Effector memory CD8-positive, alpha-beta T cell (primary cell): ENCODE measurements at places on chromosomes 7 and 10.

GRCh38 chr7:91140982-91141381 is 123.3 kb upstream of the FZD1 start:
- no peak for DNase-seq

- no peak for DNase-seq
Measured at GRCh38 chr10:100788002-100788903, 42.9 kb downstream of the PAX2 start.

DNA sequence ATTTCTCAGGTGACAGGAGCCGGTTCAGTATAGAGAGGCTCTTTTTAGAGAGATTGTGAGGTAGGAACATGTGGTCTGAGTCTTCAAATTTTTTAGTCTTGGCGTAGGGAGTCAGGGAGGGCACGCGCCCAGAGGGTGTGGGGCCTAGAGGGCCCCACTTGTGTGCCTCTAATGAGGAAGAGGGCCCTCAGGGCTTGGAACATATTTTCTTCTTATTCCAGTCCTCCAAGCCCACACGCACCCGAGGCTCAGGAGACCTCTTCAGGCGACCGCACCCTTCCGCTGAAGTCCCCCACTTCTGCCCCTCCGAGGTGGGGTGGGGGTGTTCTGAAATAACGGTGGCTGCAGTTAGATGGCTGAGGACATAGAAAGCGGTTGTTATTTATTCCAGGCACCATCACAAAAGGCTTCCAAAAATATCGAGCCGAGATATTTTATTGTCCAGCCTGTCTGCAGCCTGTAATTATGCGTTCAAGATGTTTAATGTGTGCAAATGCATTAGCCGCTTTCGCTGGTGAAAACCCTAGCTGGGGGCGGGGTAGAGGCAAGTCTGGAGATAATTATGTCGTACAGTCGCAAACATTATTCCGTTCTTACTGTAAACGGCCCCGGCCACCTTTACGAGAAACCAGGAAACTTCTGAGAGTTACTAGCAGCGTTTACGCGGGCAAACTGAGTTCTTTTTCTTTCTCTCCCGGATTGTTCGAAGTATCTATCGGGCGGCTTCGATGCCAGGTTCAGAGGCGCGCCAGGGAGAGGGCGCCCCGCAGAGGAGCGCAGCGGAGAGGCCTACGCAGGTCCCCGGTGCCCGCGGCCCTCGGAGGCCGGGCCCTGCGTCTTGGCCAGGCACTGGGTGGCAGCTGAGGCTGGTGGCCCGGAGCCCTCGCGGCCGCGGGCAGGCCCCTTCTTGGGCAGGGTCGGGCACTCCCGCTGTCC is 12.9 kb upstream of the HOXA13 start:
- no peak for DNase-seq

DNA sequence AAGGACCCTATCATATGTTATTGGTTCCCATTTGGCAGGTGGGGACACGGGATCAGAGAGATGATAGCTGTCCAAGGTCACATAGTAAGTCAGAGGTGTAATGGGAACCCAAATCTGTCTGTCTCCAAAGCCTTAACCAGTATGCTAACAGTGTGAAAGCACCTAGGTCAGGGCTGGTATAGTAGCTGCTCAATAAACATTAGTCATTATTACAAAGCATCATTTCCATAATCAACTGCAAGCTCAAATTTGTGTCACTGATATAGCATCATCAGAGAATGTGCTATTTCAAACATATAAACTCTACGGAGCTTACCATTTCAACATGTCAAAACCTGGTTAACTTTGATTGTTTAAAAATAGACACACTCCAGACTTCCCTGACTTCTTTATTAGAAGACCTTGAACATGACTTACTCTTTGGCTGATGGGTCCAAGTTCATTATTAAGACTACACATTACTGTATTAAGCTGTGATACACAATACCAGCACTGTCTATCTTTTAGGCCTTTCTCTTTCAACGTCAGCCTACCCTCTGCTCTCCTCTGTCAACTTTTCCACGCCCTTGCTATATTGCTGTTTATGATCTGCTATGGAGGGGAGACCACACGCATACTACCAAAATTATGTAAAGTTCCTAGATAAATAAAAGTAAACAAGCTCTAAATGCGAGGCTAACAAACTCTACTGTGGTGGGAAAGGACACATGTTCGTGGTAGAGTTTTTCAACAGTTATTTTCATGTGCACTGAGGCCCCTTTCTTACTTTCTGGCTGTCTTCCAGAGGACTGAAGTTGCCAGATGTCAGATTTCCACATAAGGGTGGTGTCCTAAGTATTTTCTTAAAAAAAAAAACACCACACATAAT is 33.6 kb downstream of the DNMBP start:
- DNase-seq, result no peak

GRCh38 chr7:57646901-57647246 is 196.9 kb downstream of the ZNF716 start:
- DNase-seq, result no peak

DNA sequence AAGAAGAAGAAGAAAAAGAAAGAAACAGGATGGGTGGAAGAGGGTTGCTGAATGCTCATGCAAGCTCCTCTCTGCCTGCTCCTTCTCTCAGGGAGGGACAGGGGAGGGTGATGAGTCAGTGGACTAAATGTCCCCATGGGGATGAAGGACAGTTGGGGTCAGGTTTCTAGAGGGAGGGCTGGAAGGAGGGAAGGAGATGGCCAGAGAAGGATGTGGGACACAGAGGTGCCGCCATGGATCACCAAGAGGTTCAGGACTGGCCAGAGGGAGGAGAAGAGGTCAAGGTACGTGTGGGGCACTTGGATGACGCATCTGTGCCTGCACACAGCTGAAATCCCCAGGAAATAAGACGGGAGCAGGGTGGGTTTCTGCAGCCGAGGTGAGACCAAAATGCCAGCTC is 88.9 kb upstream of the GTF2I start:
- no peak for DNase-seq

GRCh38 chr7:55348502-55348901 is 16.6 kb upstream of the LANCL2 start:
- DNase-seq, result no peak

DNA sequence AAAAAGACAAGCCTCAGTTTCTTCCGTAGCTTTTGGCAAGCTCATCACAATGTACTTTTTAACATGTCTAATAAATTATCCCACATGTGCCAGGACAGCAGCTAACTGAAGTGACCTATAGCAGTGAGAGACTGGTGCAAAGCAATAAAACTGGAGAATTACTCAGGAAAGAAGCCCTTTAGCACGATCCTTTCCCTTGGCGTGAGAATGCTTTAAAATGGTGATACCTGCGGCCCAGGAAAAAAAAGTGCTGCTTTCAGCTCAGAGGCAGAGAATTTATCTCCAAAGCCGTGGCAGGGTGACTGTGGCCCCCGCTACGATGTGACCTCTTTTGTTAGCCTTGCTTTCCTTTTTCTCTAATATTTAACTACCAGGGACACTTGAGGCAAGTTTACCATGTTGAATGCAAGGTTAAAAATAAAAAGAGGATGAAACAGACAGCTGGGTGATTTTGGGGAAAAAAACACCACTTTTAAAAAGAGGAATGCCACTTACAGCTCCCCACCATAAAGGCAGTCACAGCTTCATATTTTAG is 184.0 kb downstream of the FANK1 start:
- DNase-seq, result no peak

DNA sequence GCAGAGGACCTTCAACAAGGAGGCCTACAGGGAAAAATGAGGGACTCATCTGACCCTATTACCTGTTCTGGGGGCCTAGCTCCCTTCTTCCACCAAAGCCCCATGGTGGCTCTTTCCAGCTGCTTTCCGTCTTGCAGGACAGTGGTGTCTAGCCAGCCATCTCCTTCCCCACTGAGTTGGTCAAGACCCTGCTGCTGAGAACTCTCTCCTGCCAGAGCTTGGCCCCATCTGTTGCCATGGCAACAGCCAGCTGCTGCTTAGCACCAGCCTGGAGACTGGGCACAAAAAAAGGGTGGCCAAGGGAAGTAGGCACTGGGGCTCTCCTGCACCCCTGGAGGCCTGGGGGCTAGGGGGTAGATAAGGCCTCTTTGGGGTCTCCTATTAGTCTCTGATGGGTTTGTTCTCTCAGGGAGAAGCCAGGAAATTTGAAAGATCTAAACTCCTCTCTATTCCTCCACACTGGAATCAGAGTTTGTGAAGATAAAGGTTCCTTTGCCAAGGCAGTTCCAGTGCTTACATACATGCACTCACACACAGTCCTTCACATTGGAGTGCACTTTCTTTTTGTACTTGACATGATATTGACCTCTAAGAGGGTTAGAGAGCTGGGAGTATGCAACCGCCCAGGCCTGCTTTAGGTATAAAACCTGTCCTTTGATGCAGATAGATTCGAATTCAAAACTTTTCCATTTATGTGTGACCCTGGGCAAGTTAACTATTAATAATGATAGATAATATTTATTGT is 15.8 kb downstream of the TSPAN33 start:
- DNase-seq, result no peak

- DNase-seq, result no peak
Measured at GRCh38 chr7:104926601-104927041, 87.4 kb upstream of the KMT2E start.

DNA sequence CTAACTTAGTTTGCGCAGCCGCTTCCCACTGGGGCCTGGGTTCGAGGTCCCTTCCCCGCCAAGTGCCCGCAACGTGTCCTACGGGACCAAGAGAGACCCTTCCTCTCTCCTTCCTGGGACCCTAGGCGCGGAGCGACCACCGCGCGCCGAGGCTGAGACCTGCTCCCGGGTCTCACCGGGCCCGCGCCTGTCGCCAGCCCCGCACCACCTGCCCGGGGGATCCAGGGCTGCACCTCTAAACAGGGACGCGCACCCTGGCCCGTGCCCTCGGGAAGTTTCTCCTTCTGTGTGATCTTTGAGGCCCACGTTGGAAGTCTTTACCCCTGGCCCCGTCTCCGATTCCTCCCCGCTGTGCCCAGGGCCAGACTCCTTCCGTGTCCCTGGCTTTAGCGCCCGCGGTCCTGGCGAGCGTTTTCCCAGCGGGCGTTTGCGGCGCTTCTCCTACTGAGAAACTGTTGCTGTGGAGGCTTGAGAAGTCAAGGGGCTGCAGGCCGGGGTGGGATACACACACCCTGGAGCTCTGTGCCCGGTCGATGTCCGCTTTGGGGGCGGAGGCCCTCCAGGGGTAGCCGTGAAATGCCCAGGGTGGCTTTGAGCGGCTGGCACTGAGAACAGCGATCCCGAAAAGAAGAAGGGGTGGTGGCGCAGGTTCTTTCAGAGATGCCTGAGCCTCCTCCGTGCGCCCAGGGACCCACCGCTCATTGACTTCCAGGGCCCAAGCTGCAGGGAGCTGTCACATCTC is 575 bp downstream of the PLPP4 start:
- no peak for DNase-seq

DNA sequence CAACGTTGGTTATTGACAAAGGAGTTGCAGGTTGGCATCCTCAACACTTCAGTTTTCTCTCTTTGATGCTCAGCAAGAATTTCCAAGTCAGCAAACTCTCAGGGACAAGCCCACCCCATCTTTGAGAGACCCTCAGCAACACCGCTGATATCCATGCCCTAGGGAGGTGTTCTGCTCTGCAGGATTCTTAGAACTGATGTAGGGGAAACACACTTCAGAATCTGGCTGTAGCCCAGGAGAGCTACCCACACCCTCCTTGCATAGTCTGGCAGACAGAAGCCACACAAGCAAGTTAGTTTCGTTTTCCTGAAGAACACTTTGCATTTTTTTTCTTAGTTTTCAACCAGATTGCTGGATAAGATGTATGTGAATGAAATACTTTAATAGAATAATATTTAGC is 822 bp downstream of the SAMD9L start:
- peak; percentile 24 for DNase-seq

DNA sequence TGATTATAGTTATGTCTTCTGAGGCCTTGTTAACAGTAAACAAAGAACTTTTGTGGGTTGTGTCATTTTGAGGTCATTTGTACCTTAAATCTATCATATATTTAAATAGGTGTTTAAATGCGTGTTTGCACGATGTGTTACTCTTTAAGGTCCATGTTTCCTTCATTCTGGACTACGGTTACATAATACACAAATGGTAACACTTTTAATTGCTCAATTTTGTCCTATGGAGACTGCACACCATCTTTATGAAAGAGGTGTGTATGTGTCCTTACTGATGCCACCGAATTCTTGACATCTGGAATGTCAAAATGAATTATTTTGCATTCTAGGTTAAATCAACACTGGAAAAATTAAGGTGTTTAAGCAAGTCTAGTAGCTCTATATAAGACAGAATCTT is 1.7 kb downstream of the PALS2 start:
- DNase-seq, result no peak

DNA sequence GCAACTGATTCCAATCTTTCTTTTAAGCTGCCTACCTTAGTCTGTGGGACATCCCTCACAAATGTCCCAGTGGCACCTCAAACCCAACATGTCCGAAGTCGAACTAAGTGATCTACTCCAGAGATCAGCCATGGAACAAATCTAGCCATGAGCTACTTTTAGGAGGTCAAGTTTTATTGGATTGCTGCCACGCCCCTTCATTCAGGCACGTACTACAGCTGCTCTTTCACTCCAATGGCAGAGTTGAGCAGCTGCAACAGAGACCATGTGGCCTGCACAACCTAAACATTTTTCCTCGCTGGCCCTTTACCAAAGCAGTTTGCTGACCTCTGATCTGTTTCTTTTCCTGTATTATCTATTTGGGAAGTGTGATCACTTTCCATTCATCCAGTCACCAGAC is 192.4 kb upstream of the CDCA7L start:
- DNase-seq, result no peak

DNA sequence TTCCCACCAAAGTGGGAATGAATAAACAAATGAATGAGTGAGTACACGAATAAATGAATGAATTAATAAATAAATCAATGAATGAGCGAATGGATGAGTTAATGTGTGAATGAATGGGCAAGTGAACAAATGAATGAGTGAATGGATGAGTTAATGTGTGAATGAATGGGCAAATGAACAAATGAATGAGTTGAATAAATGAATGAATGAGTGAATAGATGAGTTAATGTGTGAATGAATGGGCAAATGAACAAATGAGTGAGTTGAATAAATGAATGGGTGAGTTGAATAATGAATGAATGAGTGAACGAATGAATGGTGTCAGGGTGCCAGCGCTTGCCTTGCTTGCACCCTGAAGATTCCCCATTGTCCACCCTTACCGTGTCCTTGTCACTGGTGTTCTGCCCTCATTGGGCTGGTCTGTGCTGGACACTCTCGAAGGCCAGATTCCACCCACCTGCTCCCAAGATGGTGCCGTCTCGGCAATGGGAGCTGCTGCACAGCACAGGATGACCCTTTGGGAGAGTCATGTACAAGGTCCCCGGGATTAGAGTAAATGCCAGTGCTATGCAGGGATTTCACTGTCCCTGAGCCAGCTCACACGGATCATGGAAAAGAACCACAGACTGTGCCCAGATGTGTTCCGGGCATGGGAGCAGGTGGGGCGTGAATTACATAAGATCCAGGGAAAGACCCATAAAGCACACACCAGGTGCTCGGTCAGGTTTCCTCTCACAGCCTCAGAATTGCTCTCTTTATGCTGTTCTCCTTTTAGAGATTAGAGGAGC is 83.2 kb downstream of the CAMK1D start:
- DNase-seq, result no peak

DNA sequence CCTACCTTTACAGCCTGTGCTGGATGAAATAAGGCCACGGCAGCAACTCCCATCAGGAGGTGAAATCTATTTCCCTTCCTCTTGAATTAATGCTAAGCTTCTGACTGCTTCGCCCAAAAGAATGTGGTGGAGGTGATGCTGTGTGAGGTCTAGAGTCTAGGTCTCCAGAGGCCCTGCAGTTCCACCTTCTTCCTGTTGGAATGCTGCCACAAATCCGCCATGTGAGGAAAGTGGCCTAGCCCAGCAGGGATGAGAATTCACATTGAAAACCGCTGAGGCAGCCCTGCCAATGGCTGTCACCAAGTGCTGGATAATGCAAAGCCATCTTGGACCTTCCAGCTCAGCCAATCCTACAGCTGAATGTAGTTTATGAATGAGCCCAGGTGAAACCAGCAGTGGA is 28.0 kb downstream of the RHOBTB1 start:
- DNase-seq, result no peak
